ENCODE measurements at places on chromosomes 3 and 15.

DNA sequence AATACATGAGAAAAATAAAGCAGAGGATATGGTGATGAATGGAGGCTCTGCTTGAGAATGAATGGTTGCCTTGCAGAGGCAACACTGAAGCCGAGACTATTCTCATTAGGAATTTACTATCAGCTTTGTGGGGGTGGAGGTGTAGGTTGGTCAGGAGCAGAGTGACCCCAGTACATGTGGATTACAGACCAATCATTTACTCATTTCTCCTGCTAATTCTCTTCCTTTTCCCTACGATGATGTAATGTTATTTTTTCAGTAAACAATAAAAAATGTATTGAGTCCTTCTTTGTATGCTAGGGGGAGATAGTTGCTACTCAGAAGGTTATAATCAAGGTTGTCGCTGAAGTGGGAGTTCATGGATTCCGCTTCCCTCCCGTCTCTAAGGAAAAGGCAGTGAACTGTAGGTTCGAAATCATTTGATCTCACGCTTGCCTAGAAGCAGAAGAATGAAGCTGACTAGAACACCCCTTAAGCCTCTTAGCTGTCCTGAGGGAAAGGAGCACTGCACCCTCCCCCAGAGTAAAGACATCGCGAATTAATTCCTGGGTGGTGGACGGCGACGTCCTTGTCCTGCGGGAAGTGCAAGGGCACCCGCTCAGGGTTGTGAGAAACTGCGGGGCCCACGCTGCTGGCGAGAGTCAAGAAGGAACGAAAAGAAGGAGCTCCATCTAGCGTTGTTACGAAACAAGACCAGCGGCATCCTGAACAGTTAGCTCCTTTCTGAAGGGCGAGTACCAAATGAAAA lies 213.2 kb upstream of the PFN2 start:
- H3K27ac ChIP-seq, result no peak overlapping the region
- H3K4me3 ChIP-seq, result peak overlapping the region; percentile 35
- peaks cover 3% of the 10 kb centered on the region for H3K27me3 ChIP-seq
- H3K4me1 ChIP-seq, result peaks cover 9% of the 10 kb centered on the region

DNA sequence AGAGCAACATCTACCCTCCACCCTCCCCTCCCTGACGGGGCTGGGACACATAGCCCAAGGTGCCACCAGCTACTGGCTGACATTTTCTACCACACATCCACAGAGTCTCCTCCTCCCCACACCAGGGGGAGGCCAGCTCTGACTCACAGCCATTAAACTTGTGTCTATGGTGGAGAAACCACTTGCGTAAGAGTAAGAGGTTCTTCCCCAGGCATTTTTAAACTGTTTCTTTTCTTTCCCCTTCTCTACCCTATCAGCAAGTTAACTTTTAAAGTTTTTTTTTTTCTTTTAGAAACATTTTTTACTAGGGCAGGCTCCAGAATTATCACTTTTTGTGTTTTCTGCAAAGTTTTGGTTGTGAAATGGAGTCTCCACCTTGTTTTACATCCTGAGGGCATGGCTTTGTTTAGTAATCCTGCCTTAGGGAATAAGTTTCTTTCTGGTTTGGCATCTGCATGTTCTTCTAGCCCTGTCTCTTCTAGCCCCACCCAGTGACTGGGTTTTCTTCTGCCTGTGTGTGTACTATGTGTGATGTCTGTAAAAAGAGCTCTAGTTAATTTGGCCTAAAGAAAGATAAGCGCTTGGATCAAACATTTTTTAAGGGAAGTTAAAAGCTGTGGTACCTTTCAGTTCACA lies 148.8 kb upstream of the GADL1 start:
- H3K4me1 ChIP-seq, result peaks cover 3% of the 10 kb centered on the region
- H3K4me3 ChIP-seq, result no peak overlapping the region
- no peaks in the 10 kb centered on the region for H3K36me3 ChIP-seq
- no peak for DNase-seq

DNA sequence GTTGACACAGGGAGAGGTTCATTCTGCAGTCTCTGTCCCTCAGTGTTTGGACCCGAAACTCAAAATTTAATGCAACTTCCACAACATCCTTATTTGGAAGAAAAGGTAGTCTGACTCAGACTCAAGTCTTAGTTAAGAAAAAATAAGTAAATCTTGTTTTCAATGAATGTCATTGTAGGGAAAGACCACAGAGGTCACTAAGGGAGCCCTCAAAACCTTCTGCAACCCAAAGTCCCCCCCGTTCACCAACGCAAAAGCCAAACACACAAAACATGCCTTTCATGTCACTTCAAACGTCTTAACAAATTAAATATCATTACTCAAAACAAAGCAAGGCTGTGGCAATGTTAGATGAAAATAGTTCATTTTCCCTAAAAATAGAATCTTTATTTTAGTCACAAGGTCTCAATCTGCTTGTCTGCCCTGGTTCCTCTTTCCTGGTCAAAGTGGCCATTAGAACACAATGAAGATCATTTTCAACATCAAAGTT lies 20.9 kb upstream of the SSUH2 start:
- no peaks in the 10 kb centered on the region for H3K36me3 ChIP-seq
- no peak overlapping the region for H3K27ac ChIP-seq
- DNase-seq, result no peak
- H3K27me3 ChIP-seq, result no peaks in the 10 kb centered on the region

GRCh38 chr3:114207768-114208167 lies 28.9 kb upstream of the DRD3 start:
- no peak overlapping the region for H3K27ac ChIP-seq
- H3K36me3 ChIP-seq, result no peaks in the 10 kb centered on the region
- H3K27me3 ChIP-seq, result peaks cover 3% of the 10 kb centered on the region

- no peak overlapping the region for H3K4me3 ChIP-seq
- H3K27me3 ChIP-seq, result no peaks in the 10 kb centered on the region
- no peak for DNase-seq
- no peak overlapping the region for H3K27ac ChIP-seq
Observed at GRCh38 chr3:126870608-126871210, 112.2 kb upstream of the PLXNA1 start.

DNA sequence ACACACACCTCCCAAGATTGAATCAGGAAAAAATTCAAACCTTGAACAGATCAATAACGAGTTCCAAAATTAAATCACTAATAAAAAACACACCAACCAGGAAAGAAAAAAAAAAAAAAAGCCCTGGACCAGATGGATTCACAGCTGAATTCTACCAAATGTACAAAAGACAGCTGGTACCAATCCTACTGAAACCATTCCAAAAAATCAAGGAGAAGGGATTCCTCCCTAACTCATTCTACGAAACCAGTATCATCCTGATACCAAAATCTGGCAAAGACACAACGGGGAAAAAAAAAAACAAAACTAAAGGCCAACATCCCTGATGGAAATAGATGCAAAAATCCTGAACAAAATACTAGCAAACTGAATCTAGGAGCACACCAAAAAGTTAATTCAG lies 54.4 kb upstream of the SLC12A8 start:
- no peak overlapping the region for H3K4me3 ChIP-seq
- no peak overlapping the region for H3K27ac ChIP-seq
- no peaks in the 10 kb centered on the region for H3K27me3 ChIP-seq
- DNase-seq, result no peak
- H3K4me1 ChIP-seq, result no peaks in the 10 kb centered on the region

GRCh38 chr3:47299381-47300318 lies 16.9 kb downstream of the KLHL18 start:
- H3K36me3 ChIP-seq, result peaks cover 10% of the 10 kb centered on the region
- H3K4me3 ChIP-seq, result no peak overlapping the region
- H3K27ac ChIP-seq, result no peak overlapping the region
- DNase-seq, result peak; percentile 57
- H3K27me3 ChIP-seq, result no peaks in the 10 kb centered on the region

DNA sequence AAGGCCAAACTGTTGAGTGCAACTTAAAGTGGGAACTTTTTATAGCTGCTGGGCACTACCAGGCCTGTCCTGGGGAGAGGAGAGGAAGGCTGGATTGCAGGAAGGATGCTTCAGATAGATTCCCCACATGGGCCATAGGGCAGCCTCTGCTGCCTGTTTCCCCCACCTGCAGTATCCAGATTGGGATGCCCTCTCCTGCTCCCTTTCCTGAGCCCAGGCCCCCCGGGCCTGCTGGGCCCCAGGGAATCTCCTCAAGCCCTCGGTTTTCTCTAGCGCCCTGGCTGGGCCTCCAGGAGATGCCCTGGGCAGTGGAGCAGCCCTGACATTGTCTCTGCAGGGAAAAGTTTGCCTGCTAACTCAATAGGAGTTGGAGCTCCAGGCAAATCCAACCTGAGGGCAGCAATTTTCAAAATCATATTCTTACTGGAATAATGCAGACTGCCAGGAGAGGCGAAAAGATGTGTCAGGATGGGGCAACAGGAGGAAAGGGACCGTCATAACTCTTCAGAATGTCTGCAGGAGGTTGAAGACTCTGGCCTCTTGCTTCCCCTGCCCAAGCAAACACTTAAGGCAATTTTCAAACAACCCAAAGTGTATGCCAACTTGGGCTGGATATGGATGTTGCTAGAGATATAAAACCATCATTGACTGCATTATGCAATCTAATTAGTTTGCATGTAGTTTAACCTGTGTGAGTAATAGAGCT lies 4.4 kb downstream of the NR2F2 start:
- DNase-seq, result no peak
- peak overlapping the region; percentile 71 for H3K4me3 ChIP-seq
- peak overlapping the region; percentile 85 for H3K27ac ChIP-seq
- H3K36me3 ChIP-seq, result peaks cover 13% of the 10 kb centered on the region
- peaks cover 40% of the 10 kb centered on the region for H3K4me1 ChIP-seq
- peaks cover 32% of the 10 kb centered on the region for H3K27me3 ChIP-seq

- H3K27ac ChIP-seq, result peak overlapping the region; percentile 60
- no peak overlapping the region for H3K4me3 ChIP-seq
- no peaks in the 10 kb centered on the region for H3K27me3 ChIP-seq
- H3K4me1 ChIP-seq, result peaks cover 76% of the 10 kb centered on the region
Observed at GRCh38 chr3:52433328-52433995, 11.4 kb downstream of the SEMA3G start.

GRCh38 chr15:80484333-80484864 lies 80.2 kb downstream of the ARNT2 start:
- no peak for DNase-seq
- no peaks in the 10 kb centered on the region for H3K36me3 ChIP-seq
- H3K4me1 ChIP-seq, result peaks cover 22% of the 10 kb centered on the region
- no peak overlapping the region for H3K4me3 ChIP-seq
- H3K27me3 ChIP-seq, result no peaks in the 10 kb centered on the region

- H3K4me3 ChIP-seq, result no peak overlapping the region
- no peak overlapping the region for H3K27ac ChIP-seq
- H3K27me3 ChIP-seq, result no peaks in the 10 kb centered on the region
Observed at GRCh38 chr3:174251681-174252080, 607.5 kb upstream of the NAALADL2 start.

DNA sequence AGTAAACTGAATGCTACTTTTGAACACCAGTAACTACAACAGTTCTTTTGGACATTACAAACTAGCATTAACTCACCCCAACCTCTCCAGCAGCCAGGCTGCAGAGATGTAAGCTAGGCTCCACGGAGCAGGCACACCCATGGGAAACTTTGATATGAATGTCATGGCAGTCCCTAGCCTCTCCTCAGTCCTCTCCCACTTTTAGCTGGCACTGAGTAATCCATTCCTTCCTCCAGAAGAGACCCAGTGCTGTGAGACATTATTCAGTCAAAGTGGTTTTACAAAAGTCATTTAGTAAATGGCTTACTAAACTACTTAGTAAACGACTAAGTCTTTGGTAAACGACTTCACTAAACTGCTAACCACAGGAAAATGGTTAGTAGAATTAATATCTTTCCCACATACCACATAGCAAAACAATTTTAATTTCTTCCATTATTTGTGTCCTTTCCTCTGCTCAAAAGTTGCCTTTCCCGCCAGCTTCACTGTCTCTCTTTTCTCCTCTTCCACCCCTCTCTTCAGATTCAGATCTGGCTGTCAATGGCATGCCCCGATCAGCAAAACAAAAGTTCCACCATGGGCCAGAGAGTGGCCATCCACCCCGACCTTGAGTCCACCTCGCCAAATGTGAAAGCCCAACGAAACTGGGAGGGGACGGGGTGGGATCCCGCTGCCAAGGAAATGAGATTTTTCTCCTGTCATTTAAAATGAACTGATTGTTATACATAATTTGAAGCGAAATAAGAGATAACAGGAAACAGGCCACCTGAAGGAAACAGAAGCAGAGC lies 67.5 kb upstream of the TJP1 start:
- no peak overlapping the region for H3K27ac ChIP-seq
- no peak overlapping the region for H3K4me3 ChIP-seq
- H3K27me3 ChIP-seq, result peaks cover 5% of the 10 kb centered on the region
- no peak for DNase-seq

Measured in suprapubic skin (tissue), 4 donors.